ENCODE measurements at places on chromosomes 11 and 22.
A peak's percentile ranks its signal among the peaks of the same experiment; 100 is the strongest.

- DNase-seq, result no peak
Observed at GRCh38 chr11:68925611-68926010, 21.9 kb downstream of the IGHMBP2 start.

DNA sequence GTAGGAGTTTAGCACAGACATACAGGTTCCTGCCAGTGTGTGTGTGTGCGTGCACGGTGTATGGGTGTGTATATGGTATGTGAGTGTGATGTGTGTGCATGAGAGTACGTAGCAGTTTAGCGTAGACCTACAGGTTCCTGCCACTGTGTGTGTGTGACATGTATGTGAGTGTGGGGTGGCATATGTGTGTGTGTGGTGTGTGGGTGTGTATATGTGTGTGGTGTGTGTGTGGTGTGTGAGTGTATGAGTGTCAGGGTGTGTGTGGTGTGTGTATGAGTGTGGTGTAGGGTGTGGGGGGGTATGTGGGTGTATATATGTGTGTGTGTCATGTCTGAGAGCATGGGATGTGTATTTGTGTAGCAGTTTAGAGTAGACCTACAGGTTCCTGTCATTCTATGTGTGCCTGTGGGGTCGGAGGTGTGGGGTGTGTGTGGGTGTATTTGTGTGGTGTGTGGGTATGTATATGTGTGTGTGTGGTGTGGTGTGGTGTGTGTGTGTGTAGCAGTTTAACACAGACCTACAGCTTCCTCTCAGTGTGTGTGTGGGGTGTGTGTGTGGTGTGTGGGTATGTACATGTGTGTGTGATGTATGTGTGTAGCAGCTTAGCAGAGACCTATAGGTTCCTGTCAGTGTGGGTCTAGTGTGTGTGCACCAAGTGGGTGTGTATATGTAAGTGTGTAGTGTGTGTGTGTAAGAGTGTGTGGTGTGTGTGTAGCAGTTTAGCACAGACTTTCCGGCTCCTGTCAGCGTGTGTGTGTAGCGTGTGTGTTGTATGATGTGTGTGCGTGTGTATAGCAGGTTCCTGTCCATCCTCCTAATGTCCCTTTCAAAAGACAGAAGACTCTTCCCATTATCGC is 31.8 kb upstream of the TBCEL start:
- no peak for DNase-seq

DNA sequence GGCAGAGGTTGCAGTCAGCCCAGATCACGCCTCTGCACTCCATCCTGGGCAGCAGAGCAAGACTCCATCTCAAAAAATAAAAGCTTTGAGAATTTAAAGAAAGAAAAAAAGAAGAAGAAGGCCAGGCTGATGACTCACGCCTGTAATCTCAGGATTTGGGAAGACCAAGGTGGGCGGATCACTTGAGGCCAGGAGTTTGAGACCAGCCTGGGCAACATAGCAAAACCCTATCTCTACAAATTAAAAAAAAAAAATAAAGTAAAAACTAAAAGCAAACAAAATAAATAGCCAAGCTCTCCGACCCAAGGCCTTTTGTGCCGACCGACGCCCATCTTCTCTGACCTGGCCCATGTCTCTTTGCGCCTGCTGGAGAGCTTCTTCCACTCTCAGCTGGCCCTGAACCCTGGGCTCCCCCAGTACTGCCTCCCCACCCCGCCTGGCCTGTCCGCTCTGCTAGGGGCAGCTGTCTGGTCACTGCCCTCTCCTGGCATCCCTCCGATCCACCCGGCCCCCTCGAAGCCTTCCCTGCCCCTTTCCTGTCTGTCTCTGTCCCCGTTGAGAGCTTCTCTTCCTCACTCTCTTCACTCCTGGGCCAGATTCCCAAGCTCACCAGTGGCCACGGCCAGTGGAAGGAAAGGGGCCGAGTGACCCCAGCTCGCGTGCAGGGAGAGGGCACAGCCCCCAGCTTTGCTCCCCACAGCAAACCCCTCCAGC is 4.8 kb upstream of the LSP1 start:
- DNase-seq, result peak; percentile 59

DNA sequence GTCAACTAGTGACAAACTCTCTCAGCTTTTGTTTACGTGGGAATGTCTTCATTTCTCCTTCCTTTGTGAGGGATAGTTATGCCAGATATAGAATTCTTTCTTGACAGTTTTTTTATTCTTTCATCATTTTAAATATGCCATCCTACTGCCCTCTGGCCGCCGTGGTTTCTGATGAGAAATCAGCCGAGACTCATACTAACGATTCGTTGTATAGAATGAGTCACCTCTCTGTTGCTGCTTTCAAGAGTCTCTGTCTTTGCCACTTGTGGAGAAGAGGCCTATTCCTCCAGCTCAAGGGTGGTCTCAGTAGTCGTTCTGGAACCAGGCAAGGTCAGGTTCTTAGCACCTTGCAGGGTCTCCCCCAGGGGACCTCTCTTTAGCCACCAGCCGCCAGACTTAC is 8.0 kb downstream of the MYO7A start:
- peak; percentile 36 for DNase-seq

DNA sequence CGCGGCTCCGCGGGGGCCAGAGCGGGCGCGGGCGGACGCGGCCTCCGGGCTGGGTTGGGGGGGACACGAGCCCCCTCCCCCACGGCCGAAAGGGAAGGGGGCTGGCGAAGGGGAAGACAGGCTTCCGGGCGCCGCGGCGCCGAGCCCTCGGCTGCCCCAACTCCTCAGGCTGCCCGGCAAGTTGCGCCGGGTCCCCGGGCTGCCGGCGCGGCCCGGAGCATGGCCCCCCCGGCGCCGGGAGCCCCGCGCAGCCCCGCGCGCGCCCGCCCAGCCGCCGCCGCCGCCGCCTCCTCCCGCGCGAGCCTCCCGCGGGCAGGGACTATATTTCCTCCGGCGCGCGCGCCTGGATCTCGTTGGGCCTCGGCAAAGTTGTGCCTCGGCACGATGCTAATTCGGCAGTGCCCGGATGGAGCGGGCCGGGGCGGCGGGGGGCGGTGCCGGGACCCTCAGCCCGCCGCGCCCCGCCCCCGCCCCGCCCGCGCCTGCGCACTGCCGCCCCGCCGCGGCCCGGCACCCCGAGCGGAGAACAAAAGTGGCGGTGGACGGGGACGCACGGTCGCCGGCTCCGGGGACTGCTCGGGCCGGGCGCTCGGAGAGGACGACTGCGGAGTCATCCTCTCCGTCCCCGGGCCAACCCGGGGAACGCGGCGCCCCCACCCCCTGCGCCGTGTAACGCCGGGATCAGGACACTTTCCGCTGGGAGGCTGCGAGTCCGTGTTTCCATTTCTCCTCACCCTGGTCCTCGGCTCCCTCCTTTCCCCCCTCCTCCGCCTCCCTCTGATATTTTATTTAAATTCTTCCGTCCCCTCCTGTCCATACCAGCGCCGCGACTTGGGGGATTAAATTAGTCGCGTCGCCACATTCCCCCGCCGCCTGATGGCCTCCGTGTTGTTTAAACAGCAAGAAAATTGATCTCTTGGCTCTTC is at the start of gene PHF21B:
Gene PHF21B, minus strand, starts transcription at position 400 of the 926 bp plus-strand sequence. CDS start 456 bp downstream, outside the sequence.
- DNase-seq, result peak; percentile 15

- no peak for DNase-seq
Observed at GRCh38 chr11:128734103-128734831, 40.4 kb downstream of the FLI1 start.

GRCh38 chr22:28930357-28931007 is 47.1 kb downstream of the ZNRF3 start:
- DNase-seq, result peak; percentile 33

GRCh38 chr11:121892863-121893262 is 223.2 kb downstream of the BLID start:
- peak; percentile 62 for DNase-seq

- DNase-seq, result no peak
Observed at GRCh38 chr22:48594757-48595510, 1232.7 kb downstream of the BRD1 start.

GRCh38 chr22:44442851-44443595 is 55.0 kb downstream of the RTL6 start:
- no peak for DNase-seq

DNA sequence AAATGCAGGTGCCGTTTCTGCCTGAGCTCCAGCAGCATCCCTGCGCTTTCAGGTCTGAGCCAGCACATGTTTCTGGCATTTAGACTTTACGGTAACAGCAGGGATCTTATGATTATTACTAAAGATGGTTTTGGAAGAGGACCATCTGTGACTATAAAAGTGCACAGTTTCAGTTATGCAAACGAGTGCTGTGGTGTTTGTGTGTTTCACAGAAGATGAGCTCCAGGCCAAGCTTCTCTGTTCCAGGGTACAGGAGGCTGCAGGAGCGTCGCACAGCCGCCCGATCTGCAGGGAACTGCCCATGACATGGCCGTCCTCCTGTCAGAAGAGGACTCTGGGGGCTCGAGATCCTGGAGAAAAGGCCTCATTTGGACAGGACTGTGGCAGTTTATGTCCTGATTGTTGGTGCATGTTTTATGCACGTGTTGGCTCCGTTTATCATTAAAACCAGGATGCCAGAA is 297.3 kb downstream of the TBC1D22A start:
- no peak for DNase-seq

GRCh38 chr11:108597736-108598355 is 4.3 kb upstream of the EXPH5 start:
- no peak for DNase-seq

GRCh38 chr11:78684377-78684776 is 109.7 kb upstream of the NARS2 start:
- DNase-seq, result no peak

DNA sequence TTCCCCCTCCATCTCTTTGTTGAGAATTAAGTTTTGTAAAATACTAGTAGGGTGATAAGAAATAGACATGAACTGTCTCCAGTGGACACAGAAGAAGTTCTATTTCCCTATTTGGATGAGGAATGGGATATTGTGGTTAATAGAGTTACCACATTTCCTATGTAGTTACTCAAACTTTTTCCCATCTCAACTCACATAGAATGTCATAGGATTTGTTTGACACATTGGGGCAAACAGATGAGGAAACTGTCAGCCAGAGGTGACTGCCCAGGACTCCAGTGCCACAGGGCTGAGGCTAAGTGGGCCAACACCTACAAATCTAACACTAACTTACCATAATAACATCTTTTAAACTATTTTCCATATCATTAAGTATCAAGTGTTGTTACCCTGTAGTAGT is 58.3 kb downstream of the CCDC83 start:
- DNase-seq, result no peak

DNA sequence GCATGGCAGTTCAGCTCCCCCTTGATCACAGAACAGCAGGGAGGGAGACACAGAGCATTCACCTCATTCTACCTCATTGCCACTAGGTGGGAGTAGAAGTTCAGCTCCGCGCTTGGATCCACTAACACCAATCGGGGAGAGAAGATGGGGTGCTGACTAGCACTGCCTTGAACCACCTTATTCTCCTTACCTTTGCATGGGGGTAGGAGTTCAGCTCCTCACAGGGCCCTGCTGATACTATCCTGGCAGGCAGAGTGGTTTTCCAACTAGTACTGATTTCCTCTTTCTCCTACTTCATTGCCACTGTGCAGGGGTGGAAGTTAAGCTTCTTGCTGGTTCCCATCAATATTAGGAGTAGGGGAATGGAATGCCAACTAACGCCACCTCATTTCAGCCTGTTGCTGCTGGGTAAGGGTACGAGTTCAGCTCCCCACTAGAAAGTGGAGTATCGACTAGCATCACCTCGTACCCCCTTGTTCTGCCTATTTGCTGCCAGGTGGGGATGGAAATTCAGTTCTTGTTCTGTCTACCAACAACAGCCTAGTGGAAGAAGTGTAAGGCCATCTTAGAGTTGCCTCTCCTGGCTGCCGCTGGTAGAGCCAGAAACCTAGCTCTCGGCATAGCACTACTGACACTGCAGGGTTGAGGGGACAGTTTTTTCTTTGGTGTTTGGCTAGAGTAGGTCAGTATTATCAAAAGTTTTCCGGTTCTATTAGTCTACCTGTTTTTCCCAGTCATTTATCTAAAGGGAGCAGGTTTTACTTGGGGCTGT is 550.9 kb upstream of the CCDC90B start:
- peak; percentile 50 for DNase-seq

GRCh38 chr11:13343931-13344717 is 66.5 kb downstream of the BMAL1 start:
- peak; percentile 85 for DNase-seq

DNA sequence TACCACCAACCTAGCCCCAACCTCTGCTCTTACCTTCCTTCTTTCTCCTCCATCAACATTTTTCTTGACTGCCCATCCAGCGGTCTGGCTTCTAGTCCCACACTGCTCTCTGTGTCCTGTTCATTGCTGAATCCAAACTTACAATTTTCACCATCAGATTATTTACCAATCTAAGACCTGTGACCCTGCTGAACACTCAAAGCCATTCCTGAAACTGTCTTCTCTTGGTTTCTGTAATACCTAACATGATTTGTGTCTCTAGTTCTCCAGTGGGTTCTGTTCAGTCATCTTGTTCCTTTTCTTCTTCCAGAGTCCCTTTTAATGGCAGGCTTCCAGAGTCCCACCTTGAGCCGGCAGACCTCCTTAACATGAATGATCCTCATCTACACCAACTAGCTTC is 24.1 kb downstream of the RRAS2 start:
- no peak for DNase-seq

DNA sequence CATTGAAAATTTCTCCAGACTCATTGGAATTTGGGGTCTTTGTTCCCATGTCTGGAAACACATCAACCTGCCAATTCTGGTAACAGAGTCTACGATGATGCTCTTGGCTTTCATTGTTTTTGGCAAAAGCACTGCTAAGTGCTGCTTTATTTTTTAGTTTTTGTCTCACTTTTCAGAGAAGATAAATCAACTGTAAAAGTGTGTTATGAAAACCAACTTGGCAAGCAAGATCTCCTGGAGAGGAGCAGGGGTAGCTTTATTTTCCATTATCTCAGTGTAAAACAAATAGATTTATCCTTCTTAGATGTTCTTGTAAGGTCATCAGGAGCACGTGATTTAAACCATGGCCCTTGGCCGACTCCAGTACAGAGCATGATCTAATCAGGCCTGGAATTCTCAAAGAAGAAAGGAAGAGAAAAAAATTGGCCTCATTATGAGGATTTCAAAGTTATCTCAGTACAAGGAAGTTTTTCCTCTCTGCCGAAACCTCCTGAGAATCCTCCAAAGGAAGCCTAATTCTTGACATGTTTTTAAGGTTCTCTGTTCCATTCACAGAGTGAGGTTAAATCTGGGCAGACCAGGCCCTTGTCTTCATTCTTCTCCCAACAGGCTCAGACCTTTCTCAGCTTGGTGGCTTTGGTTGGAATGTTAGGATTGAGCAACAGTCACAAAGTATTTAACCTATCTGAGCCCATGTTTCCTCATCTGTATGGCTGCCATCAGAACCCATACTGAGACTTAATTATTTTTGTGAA is 16.4 kb upstream of the PAMR1 start:
- peak; percentile 99 for DNase-seq

DNA sequence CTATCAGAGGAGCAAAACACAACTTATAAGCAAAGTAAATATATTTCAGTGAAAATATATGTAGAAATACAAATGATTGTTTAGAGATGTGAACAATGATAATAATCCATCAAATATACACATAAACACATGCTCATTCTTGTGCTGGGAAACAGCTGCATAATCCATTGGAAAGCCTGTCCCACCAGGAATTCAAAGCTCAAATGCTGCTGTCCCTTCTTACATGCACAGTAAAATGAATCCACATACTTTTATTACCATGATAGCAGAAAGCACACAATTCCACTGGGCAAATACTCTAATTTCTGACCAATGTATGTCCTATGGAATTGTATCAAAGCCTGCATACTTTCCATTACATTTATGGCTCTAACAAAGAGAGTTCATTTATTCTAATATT is 44.5 kb downstream of the SOX6 start:
- DNase-seq, result no peak

All from fibroblast of the aortic adventitia (primary cell).